NCI-H2171 (cell line): ENCODE measurements at places on chromosomes 3 and 15.

DNA sequence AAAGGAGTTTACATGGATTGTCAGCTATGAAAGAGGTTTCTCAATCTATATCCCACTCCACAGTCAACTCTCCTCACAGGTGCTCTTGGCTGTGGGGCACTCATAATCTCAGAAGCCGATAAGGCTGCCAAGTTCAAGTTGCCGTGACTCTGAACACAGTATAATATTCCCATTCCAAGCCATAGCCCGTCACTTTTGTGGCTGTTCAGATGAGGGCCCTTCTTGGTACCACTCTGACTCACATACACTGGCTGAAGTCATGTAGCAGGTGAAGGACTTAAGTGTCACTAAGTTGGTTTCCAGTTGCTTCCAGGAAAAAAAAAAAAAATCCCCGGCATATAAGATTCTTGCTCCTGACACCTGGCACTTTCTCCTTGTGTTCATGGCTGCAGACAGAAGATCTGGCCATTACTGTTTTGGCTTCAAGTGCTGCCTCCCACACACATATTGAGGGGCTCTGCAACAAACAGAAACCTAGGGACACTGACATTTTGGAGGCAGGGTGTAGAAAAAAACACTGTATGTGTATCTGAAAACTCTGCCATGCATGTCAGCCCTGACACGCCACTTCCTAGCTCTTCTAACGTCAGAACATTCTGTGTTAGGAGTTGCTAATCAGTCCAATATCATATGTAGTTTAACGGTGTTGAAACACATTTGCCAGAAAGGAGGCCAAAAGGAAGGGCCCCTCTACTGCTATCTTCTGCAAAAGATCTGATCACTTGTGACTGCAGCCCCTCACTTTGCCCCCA, 170.2 kb upstream of the ICE2 start:
- DNase-seq = peak; percentile 16

GRCh38 chr3:54619053-54619452, 308.8 kb downstream of the LRTM1 start:
- no peak for DNase-seq

- no peak for DNase-seq
These were observed 101.3 kb downstream of the ASB7 start for GRCh38 chr15:100703671-100704070.

GRCh38 chr3:171456765-171457606, 3.2 kb downstream of the TNIK start:
- no peak for DNase-seq

DNA sequence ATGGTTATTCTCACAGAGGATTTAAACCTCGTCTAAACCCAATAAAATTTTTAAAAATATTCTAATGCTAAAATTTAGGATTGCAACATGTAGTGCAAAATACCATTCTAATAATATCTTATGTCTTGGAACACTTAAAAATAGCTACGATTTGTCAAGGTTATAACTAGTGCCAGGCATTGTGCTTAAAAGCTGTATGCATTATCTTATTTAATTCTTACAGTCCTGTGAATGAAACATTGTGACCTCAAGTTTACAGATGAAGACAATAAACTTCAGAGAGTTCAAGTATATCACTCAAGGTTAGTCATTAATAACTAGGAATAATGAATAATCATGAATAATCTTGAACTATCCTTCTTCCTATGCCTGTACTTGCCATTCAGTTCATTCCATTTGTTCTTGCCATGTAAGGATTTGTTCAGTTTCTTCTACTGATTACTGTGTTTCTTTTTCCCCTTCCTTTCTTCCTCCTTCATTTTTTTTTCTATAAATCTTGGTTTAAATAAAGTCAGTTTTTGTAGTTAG, 897.6 kb upstream of the NR2F2 start:
- DNase-seq = no peak

GRCh38 chr3:112093180-112093522, 7.0 kb downstream of the C3orf52 start:
- no peak for DNase-seq

DNA sequence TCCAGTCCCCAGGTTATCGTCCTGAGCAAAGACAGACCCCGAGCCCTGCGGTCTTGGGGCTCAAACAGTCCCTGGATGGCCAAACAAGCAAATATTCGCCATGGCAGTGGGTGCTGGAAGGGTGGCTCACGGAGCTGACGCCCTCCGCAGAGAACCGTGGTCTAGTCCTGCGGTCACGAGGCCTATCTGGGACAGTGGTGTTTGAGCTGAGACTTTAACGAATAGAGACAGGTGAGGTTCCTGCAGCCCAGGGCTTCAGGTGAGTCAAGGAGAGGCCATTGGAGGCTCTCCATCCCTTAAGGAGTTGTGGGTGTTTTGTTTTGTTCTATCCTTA, 399 bp upstream of the SUCLG2 start:
- no peak for DNase-seq

GRCh38 chr15:47750030-47750739, 32.9 kb downstream of the SEMA6D start:
- DNase-seq = no peak

- DNase-seq = no peak
These were observed 961 bp upstream of the ABHD2 start for GRCh38 chr15:89087161-89087829.

- DNase-seq = no peak
These were observed 87.0 kb downstream of the PLSCR2 start for GRCh38 chr3:146382386-146382785.

GRCh38 chr15:78761891-78762385, 49.3 kb downstream of the ADAMTS7 start:
- no peak for DNase-seq

DNA sequence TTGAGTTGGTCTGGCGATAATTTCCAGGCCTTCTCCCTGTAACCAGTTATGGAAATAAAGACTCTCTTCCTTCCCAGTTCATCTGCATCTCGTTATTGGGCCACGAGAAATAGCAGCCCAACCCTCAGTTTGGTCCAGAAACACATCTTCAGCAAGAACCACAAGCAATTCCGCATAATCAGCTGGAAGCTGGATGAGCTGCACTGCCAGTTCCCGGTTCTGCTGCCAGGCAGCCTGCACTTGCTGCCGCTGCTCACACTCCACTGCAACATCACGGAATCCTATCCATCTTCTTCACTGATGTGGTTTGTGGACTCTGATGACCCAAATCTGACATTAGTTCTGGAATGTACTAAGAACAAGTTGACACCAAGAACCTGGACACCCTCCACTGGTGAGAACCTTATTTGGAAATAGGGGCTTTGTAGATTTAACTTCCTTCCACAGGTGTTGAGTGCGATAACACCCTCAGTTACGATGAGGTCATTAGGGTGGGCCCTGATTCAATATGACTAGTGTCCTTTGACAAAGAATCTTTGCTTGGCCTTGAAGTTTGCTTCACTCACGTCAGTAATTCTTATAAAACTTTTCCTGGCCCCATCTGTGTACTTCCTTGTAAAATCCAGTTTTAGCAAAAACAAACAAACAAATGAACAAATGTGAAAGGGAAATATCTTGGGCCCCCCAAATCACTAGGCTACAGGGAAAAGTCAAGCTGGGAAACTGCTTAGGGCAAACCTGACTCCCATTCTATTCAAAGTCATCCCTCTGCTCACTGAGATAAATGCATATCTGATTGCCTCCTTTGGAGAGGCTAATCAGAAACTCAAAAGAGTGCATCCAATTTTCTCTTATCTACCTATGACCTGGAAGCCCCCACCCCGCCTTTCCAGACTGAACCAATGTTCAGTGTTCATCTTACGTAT, 221.9 kb upstream of the PROK2 start:
- DNase-seq = no peak

DNA sequence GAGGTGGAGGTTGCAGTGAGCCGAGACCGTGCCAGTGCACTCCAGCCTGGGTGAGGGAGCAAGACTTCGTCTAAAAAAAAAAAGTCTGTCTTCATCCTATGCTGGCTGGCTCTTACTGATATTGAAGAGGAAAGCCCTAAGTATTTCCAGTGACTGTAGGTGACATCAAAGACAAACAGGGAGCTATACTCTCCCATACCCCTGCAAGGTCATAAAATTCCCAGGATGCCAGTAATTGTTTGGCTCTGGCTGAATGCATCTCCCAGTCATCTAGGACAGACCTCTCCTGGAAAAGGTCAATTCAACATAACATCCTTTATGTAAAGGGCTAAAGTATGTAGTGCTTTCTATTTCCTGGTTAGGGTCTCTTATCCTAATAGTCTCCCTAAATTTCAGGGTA, 8.0 kb downstream of the ZBBX start:
- DNase-seq = no peak

GRCh38 chr3:63992516-63993209, 30.6 kb downstream of the PSMD6 start:
- no peak for DNase-seq

GRCh38 chr3:116226266-116226665, 219.0 kb downstream of the LSAMP start:
- DNase-seq = no peak

DNA sequence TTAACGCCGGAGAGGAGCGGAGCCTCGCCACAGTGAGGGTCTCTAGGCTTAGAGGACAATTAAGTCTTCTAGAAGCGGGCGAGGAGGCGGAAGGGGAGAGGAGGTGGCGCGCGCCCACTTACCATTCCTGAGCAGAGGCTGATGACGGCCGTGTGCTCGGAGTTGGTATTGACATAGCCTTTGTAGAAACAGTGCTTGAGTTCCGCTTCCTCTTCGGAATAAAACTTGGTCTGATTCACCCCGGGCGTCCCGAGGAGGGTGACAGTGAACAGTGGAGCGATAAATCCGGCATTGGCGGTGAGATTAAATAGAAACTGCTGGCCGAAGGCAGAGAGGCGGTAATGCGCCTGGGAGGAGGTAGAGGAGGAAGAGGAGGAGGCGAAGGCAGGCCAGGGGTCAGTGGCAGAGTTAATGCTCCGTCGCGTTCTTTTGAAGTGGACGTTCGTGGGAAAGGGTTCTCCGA, 1.3 kb downstream of the ADAMTS9 start:
- no peak for DNase-seq

- no peak for DNase-seq
These were observed 485.3 kb downstream of the PDCD6IP start for GRCh38 chr3:34283751-34284150.

- DNase-seq = no peak
These were observed 71.2 kb upstream of the GLCE start for GRCh38 chr15:69089258-69089657.

GRCh38 chr15:55586808-55587207, 1.3 kb downstream of the PYGO1 start:
- no peak for DNase-seq

GRCh38 chr3:39978308-39978707, 168.9 kb downstream of the MYRIP start:
- no peak for DNase-seq

DNA sequence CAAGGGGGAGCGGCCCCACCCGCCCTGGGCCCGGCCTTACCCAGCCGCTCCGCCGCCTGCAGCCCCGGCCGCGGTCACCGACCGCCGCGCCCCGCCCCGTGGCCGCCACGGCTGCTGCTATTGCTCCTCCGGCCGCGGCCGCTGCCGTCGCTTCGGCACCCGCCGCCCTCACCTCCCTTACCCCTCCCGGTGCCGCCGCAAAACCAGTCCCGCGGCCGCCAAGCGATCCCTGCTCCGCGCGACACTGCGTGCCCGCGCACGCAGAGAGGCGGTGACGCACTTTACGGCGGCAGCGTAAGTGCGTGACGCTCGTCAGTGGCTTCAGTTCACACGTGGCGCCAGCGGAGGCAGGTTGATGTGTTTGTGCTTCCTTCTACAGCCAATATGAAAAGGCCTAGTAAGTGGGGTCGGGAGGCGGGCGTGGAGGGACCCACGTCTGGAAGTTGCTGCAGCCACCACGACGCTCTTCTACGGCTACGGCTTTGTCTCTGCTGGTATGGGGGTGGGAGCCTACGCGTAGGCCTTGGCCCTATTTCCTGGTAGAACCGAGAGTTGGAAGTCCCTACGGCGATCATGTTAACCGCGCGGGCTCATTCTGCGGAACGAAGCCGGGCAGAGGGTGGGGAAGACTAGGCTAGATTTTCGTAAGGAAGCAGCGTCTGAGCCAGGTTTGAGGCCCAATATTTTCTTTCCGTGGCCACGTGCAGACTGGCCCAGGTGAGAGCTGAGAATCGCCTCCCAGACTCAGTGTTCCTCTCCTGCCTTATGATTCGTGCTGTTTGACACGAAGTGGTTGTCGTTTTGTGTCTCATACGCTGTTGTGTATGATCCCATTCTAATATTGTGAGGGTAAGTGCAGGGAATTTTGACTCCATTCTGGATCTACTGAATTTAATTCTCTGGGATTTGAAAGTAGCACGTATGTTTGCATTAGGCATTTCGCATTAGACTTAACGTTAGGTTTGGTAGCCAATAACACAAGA, at the start of the genes GNL3 and PBRM1:
Gene GNL3, plus strand, starts transcription at position 324 of the 983 bp plus-strand sequence. Its CDS starts 61 bp downstream, at position 385.
Gene PBRM1, minus strand, starts transcription at position 205 of the 983 bp plus-strand sequence.
- peak; percentile 78 for DNase-seq

- DNase-seq = no peak
These were observed 12.5 kb downstream of the DPH6 start for GRCh38 chr15:35533130-35534110.

GRCh38 chr3:151976211-151977050, 103.0 kb downstream of the SUCNR1 start:
- DNase-seq = no peak

DNA sequence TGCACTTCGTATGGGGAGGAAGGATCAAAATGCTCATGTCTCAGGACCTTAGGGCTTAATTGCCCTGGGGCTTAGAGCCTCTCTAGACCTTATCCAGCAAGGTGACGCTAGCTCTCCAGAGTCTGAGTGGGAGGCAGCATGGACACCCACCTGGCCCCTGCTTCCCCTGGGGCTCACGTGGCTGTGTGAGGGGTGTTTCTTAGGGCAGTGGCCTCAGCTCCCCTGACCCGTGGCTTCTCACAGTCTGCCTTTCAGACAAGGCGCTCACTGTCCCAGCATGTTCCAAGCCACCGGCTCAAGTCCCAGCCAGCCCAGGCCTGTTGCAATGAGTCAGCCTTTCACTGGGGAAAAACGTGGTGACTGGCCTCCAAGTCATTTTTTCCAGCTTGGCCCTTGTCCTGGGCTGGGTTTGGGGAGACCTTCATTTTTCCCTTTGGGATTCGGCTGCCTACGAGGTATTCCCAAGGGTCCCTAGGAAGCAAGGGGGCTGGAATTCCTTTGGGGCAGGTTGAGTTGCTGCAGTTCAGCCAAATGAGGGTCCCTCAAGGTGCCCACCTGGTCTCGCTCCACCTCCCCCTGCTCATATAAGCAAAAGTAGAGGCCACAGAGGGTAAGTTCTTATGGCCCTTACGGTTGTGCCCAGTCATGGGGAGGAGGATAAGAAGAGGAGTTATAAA, 15.7 kb downstream of the BHLHE40 start:
- DNase-seq = no peak

GRCh38 chr3:40009991-40010390, 200.6 kb downstream of the MYRIP start:
- no peak for DNase-seq

GRCh38 chr15:62975515-62975914, 67.0 kb upstream of the TPM1 start:
- no peak for DNase-seq

DNA sequence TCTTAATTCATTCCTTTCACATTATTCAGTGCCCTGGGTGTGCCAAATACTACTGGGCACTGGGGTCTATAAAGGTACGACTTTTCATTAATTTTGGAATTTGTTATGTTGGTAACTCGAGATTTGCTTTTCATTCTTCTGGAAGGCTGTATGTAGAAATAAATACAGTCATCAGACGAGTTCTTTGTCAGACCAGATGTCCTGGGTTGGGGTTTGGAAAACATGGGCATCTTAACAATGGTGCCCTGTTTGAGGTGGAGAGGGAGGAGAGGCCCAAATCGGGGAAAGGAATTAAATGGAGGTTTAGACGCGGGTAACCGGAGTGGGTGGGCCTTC, 662 bp upstream of the GLCE start:
- DNase-seq = no peak

- DNase-seq = no peak
These were observed 851 bp downstream of the AP2M1 start for GRCh38 chr3:184175506-184175905.
